ENCODE measurements at places on chromosomes 11 and 22.

GRCh38 chr11:47725442-47726117 is 10.4 kb upstream of the AGBL2 start:
- no peak for DNase-seq

DNA sequence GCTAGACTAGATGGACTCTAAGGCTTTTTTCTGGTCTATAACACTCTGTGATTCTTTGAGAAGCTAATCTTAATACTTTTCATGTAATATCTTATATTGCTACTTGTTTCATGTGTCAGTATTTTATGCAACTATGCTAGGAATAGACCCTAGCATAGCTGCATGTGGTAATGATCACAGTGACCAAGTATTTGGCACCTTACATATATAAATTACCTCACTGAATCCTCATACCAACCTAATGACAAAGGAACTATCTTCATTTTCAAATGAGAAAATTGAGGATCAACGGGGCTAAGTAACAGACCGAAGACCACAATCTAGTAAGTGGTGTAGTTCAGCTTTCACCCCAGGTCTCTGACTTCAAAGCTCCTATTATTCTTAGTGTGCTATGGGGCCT is 327.3 kb upstream of the PITPNB start:
- no peak for DNase-seq

DNA sequence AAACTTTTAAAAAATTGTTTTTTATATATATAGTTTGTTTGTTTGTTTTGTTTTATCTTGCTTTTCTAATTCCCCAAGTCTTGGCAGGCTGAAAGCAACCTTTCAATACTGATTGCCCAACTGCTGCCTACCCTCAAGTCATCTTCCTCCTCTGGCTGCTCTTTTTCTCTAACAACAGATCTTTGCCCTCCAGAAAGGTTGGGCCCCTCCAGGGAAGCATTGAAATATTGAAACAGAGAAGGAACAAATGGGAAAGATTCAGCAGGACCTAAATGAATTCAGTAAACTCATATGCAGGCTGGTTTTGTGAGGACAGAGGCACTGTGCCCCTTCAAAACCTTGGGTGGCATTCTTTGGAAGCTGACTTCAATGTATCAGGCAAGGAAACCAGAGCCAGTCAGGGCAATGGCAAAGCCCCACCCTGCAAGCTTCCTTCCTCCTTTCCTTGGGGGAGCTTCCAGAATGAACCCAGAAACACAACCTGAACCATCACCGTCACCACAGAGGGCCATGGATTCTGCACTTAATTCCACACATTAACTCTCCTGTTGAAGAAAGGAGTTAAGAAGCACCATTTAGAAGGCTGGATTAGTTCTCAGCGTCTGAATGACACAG is 815 bp upstream of the MS4A6A start:
- no peak for DNase-seq

DNA sequence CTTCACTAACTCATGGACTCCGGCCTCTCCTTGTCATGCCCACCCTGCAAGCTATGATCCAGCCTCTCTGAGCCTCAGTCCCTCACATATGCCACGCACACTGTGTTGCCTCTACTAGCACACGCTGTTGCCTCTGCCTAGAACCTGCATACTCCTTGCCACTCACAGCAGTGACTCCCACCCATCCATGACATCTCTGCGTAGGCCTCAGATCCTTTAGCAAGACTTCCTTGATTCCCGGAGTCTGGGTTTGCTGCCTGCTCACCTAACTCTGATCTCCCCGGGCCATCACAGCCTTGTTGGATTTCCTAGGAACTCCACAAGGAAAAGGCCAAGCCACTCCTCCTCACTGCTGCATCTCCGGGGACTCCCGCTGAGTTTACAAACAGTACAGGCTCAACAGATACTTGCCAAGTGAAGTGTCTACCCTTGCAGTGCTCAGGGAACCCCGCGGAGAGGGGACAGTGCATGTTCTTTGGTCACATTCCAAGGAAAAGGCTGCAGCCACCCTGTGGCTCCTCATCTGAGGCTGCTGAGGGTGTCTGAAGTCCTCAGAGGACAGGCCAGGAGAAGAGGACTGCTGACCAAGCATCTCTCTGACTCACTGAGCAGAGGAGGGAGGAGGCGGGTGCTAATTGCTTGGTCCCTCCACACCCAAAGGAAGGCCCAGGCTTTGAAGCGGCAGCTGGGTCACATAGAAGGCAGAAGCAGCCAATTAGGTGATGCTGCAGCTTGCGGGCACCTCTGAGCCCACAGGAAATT is 42.4 kb upstream of the NAV2 start:
- no peak for DNase-seq

DNA sequence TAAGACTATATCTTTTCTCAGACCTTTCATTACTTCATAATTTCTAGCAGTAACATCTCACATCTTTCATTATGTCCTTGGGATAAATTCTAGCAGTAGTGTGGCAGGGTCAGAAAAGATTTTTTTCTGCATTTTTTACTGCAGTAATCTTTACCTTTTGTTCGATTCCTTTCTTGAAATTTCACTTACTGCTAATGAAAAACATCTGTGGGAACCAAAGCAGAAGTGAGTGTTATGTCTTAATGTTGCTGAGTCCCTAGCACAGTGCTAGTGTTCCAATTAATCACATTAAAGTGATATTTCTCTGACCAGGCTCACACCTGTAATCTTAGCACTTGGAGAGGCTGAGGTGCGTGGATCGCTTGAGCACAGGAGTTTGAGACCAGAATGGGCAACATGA is 123.6 kb downstream of the EHF start:
- no peak for DNase-seq

DNA sequence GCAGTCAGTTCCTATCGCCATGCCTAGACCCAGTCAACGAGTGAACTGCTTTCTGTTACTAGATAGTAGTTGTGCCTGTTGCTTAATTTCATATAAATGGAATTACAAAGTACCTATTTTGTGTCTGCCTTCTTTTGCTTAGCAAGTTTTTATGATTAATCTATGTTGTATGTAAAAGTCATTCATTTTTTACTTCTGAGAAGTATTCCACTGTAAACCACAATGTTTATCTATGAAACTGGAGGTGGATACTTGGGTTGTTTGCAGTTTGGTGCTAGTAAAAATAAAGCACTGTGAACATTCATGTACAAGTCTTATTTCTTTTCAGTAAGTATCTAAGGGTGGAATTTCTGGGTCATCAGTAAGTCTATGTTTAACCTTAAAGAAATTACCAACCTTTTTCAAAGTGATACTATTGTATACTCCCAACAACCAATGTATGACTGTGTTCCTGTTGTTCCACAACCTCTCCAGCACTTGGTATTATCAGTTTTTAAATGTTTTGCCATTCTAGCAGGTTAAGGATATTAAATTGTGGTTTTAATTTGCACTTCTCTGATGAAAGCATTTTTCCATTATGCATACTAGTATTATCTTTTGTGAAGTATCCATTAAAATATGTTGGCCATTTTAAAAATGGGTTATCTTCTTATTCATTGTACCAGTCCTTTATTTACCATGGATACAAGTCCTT is 68.2 kb downstream of the DNAJC24 start:
- no peak for DNase-seq

DNA sequence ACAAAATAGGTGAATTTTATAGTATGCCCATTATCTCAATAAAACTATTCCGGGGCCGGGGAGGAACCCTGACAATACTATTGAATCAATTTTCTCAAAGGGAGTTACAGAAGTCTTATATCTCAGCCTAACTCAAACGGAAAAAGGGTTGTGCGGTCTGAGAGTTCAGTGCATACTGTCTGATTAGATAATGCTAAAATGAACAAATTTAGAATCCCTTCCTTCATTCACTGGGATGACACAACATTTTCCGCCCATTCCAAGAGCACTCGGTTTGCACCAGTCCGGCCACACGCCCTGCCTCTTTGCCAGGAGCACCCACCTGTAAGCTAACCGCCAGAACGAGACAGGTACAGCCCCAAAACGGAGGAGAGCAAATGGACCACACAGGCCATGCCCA is 50.0 kb upstream of the NFRKB start:
- no peak for DNase-seq

DNA sequence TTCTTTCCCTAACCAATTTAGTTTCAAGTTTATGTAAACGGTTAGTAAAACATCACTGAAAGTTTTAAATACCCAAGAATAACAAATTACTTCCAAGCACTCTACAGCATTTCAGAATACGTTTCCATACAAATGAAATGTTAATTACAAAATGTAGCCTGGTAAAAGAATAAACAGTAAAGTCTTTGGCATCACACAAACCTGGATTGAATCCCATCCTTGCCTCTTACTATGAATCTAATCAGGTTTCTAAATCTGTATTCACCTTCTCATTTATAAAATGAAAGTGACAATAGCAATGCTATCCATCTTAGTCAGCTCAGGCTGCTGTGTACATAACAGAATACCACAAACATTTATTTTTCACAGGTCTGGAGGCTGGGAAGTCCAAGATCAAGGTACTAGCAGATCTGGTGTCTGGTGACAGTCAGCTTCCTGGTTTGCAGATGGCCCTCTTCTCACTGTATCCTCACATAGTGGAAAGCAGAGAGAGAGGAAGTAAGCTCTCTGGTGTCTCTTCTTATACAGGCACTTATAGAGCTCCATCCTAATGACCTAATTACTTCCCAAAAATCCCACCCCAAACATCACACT is 19.2 kb downstream of the FAM168A start:
- DNase-seq, result no peak
